ENCODE measurements at places on chromosomes 13 and 19.
A peak's percentile ranks its signal among the peaks of the same experiment; 100 is the strongest.

DNA sequence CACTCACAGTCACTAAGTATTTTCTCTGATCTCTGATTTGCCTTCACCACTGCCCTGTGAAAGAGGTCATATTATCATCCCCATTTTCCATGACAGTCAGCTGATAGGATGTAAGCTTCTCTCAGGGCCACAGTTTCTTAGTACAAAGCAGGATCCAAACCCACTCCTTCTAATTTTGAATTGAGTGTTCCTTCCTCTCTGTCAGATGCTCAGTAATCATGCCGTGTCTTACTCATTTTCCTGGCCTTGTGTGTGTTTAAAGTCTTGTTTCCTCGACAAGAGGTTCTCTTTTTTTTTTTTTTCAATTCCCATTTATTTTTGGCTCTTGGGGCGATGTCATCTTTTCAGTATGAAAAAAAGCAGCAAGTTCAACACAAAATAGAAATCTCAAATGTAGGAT is 72.3 kb downstream of the NAA16 start:
- DNase-seq = no peak

GRCh38 chr13:95301968-95302393 is 730 bp upstream of the ABCC4 start:
- DNase-seq = no peak

GRCh38 chr13:61146571-61146970 is 269.1 kb downstream of the PCDH20 start:
- no peak for DNase-seq

- no peak for DNase-seq
These were observed 53.0 kb downstream of the ARHGEF7 start for GRCh38 chr13:111168107-111168506.

- DNase-seq = peak; percentile 70
These were observed 3.0 kb downstream of the PRKD2 start for GRCh38 chr19:46713781-46714443.

DNA sequence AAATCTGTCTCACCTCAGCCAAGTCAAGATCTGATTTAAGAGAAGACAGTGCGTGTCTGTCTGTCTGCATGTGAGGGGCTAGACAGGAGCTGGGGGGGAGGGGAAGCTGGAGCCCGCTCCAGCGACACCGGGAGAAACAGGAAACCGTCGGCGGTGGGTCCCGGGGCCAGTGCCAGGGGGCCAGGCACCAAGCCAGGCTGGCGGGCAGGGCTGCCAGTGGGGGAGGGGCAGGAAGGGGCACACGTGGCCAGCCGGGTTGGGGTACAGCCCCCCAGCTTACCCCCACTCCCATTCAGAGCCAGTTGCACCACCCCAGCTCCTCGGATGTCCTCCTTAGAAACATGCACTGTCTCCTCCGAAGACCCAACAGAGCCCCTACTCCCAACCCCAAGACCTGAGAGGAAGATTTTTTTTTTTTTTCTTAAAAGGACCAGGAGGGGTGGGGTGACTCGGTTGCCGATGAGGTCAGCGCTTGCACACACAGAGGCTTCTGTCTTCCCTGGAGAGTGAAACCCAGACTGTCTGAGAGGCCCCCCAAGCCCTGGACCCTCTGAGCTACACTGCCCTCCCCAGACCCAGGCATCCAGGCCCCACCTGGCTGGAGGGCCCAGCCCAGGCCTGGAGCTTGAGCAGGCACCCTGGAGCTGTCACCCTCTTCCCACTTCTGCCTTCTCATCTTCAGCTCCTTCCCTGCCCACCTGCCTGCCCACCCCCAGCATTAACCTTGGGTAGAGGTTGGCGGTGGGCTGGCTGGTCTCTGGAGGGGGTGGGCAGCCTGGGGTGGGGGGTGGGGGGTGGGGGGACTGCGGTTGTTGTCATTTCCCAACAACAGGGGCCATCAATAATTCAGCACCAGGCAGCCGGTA is 4.0 kb downstream of the ERF start:
- DNase-seq = no peak

DNA sequence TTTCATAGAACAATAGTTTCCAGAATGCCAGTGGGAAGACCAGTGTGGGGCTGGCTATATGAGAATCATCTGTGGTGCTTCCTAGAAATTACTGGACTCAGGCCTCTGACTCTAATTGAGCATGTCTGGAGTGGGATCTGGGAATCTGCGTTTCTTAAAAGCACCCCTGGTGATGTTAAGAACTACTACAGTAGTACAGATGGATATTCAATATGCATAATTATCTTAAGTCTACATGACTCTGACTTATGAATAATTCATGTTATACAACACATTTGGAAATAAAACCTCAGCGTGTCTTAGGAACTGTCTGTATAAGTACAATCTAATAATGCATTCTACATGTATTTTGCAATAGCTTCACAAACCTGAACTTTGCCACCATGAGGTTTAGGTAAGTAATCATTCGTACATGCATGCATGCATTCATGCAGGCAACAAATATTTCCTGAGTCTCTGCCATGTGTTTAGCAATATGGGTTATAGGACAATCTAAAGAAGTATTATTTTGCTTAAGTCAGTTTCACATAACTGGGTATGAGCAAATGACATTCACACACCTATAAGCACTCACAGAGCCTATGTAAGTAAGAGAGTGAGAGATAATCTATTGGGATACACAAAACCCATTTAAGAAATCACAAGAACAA is 62.0 kb downstream of the EPSTI1 start:
- DNase-seq = no peak

- DNase-seq = no peak
These were observed 129.1 kb downstream of the FOXO1 start for GRCh38 chr13:40537146-40537895.

DNA sequence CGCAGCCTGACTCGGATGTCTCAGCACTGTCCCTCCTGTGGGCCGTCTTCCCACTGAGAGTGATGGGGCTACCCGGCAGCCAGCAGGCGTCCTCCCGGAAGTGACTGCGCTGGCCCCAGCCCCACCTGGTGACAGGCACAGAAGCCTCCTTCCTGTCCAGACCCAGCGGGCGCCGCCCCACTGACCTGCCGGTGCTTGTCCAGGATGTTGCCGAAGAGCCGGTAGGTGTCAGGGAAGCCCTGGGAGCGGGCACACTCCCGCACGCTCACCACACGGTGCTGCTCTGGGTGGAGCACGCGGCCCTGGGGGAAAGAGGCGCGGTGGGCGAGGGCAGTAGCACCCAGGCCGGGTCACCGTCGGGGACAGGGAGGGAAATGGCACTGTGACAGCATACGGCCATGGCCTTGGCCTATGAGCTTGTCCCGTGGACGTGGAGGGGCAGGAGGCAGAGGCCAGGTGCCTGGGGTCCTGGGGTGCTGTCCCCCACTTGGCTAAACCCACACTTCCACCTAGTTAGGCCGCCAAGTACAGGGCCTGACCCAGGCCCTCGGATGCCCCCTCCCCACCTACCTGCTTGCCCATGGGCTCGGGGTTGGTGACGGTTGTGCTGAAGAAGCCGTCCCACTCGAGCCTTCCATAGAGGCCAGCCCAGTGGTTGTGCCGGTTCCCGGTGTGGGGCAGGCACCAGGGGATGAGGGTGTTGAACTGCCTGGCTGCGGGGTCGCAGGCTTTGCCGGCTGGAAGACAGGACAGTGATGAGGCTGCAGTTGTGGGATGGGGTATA is 16.0 kb upstream of the EIF3G start:
- DNase-seq = no peak

GRCh38 chr19:31616031-31616430 is 266.8 kb upstream of the TSHZ3 start:
- DNase-seq = no peak

DNA sequence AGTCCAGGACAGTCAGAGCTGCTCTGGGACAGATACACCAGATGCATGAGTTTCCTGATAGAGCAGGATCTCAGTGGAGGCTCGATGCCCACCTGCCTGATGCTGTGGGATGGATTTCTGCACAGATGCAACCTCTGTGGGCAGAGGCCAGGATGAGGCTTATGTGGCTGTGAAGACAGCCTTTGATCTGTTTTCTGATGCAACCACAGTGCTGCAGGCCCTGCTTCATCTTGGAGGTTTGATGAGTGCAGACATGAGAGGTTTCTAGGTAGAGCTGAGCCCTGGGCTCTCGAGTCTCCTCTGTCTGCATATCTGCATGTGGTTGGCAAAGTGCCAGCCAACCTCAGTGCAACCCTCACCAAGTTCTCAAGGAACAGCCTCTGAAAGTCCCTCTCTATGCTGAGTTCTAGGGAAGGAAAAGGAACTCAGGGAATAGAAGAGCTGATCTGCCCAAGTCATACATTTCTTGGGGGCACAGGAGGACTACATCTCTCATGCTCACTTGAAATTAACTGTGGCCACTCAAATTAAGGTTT is 23.1 kb upstream of the TSHZ3 start:
- no peak for DNase-seq

DNA sequence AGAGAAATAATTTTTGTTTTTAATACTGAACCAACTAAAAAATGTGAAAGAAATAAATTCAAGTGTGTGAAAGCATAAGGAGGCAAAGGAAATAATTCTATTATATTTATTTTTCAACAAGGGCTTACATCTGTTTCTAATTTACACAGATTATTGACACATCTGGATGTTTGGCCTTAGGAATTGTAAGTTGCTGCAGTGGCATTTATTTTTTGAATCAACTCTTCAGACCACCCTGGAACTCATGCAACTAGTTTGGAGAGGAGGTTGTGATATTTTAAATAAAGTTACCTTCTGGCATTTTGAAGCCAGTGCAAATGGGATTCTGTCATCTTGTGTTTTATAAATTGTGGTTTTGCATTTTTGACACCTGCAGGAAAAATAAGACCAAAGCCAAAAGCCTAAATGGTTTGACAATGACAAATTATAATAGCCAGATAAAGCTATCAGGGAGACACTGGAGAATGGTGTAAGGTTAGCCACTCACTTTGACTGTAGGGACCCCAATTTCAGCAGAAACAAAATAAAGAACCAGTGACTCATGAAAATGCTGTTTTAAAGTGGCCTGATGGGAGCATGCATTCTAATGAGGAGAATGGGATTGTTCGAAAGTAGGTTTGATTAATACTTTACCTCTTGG is 192.9 kb downstream of the KLF5 start:
- DNase-seq = no peak

DNA sequence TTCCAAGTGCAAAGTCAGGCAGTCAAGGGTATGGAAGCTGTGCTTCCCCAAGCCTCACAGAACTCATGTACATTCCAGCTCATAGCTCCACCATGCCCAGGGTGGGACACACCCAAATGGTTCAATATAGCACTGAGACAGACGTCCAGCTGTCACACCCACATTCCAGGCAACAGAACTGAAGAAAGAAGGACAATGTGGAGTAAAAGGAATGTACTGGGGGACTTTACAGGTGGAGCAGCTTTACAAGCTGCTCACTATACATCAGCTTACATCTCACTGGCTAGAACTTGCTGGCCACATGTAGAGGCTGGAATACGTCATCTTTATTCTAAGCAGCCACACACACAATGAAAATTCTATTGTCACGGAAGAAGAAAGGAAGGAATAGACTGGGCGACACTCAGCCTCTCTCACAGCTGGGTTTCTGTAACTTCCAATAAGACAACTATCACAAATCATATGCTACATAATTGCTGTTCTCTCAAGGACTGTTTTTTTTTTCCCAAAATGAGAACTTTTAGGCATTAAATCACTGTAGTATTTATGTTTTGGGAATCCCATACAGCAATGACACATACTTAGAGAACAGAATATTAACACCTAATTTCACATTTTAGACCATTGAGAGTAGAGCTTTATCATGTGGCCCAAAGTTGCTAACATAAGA is 86.1 kb downstream of the KLF12 start:
- DNase-seq = no peak

GRCh38 chr19:50718255-50719118 is 1.1 kb downstream of the SHANK1 start:
- no peak for DNase-seq

DNA sequence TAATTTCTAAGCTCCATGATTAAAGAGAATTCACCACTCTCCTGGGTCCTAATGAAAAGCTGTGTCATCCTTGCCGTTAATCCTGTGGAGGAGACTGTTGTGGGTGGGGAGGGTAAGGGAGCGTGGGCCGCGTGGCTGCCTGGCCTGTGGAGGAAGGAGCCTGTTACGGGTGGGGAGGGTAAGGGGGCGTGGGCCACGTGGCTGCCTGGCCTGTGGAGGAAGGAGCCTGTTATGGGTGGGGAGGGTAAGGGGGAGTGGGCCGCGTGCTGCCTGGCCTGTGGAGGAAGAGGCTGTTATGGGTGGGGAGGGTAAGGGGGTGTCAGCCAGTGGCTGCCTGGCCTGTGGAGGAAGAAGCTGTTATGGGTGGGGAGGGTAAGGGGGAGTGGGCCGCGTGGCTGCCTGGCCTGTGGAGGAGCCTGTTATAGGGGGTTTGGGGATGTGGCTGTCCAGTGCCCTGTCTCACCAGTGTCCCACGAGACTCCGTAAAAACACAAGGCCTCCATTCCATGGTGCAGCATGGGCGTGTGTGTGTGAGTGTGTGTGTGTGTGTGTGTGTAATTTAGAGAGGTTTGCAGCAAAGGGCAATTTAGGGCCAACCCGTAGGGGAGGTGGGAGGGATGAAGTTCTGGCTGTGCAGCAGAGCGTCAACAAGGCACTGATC is 15.6 kb upstream of the DCUN1D2 start:
- no peak for DNase-seq

DNA sequence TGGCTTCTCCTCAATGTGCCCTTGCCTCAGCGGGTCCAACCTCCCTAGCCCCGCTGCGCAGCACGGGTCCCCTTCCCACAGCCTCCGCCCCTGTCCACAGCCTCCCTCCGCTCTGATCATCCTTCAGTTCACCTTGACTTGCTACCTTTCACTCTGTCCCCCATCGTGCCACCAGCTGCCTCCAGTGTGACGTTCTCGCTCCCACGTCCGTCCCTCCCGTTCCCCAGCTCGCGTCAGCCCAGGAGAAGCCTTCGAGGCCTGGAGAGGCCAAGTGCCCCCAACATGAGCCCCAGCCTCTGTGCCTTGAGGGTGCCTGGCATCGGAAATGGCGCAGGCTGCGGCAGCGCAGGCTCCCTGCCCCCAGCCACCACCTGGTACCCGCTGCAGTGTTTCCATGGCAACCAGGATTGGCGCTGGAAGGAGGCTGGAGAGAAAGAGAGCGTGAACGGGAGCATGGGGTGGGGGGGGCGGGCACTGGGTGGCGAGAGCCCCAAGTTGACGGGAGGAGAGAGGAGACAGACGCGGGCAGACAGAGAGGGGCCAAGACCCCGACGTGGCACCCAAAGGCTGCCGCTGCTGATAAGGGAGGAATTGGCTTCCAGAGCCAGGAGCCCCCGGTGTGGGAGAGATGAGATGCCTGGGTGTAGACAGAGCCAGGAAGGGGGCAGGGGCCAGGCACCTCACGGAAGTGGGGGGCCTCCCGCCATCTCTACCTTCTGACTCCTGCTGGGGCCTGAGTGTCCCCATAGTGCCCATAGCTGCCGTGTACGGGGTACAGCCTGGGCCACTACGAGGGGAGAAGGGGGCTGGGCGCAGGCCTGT is 844 bp upstream of the ASPDH start:
- no peak for DNase-seq

DNA sequence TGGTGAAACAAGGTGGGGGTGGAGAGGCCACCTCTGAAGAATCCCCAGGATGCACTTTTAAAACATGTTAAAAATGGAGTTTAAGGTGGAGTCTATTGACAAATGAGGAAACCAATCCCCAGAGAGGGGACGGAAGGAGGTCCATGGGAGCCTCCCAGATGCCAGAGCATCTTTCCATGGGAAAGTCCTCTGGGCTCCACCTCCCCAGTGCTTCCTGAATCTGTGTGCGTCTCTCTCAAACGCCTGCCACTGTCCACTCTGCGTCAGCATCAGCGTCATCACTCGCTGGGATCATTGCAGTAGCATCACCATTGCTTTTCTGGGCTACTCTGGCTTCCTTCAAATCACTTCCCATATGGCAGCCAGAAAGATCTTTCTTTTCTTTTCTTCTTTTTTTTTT is 6.2 kb downstream of the GPR4 start:
- no peak for DNase-seq
